CD4-positive, alpha-beta T cell treated with Interleukin-17A for 4 hours (primary cell): ENCODE measurements at places on chromosomes 1 and 21.

- DNase-seq, result no peak
These were observed 53.5 kb upstream of the BACH1 start for GRCh38 chr21:29245104-29245643.

GRCh38 chr1:218312509-218312908 lies 27.4 kb downstream of the RRP15 start:
- no peak for DNase-seq

GRCh38 chr21:41168391-41169257 lies 664 bp downstream of the BACE2 start:
- no peak for DNase-seq

DNA sequence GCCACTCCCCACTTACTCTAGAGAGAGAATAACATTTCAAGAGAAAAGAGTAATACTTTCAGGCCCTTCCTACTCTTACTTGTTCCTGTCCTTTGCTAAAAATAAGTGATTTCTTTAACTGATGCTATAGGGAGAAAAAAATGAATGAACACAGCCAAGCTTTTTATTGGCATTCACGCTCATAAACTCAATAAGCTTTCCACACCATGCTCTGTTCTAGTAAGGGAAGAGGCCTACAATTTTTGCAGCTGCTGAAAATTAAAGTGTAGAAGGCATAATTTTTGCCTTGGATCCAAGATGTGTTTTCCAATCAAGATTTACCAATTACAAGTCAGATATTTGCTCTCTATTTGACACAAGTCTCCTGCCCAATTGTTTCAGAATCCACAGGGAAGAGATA lies 188.1 kb upstream of the RGS18 start:
- DNase-seq, result no peak

GRCh38 chr1:55069280-55069679 lies 29.9 kb downstream of the PCSK9 start:
- no peak for DNase-seq

GRCh38 chr1:55893155-55893554 lies 678.0 kb upstream of the USP24 start:
- no peak for DNase-seq
